Ureter (tissue), 1 donor: ENCODE measurements at places on chromosomes 11 and 22. TPM values are rescaled to one million over a fixed set of nuclear protein-coding genes. Genes with fewer than 3 reads are reported as not detected.

The SOX6 gene
- total RNA-seq, result 6.4 TPM

The UBQLN3 gene
- total RNA-seq, result 0.70 TPM

The KCNJ1 gene
- not detected for total RNA-seq

DNA sequence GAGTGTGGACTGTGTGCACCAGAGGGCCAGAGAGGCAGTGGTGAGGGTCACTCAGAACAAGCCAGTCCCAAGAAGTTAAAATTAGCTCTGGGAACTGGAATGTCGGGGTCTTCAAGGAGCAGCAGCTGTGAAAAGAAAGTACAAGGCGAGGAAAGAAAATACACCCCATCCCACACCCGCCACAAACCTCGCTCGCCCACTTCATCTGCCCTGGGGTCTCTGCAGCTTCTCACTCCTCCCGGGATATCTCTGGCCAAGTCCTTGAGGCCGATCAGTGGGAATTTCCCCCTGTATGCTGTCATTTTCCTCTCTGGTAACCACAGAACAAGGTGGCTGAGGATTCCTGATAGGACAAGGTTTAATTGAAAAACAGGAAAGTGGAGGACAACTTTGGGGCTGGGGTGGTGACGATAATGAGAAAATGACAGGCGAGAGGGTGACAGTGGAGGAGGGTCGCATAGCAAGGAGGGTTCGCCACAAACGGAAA lies 36.3 kb upstream of the TIMP3 start:
- DNase-seq, result no peak

- DNase-seq, result no peak
Observed at GRCh38 chr22:27842201-27842600, 40.6 kb upstream of the MN1 start.

GRCh38 chr11:73423506-73423905 lies 47.3 kb downstream of the RELT start:
- no peak for DNase-seq

- no peak for DNase-seq
Observed at GRCh38 chr11:117143390-117143789, 697 bp upstream of the PAFAH1B2 start.

DNA sequence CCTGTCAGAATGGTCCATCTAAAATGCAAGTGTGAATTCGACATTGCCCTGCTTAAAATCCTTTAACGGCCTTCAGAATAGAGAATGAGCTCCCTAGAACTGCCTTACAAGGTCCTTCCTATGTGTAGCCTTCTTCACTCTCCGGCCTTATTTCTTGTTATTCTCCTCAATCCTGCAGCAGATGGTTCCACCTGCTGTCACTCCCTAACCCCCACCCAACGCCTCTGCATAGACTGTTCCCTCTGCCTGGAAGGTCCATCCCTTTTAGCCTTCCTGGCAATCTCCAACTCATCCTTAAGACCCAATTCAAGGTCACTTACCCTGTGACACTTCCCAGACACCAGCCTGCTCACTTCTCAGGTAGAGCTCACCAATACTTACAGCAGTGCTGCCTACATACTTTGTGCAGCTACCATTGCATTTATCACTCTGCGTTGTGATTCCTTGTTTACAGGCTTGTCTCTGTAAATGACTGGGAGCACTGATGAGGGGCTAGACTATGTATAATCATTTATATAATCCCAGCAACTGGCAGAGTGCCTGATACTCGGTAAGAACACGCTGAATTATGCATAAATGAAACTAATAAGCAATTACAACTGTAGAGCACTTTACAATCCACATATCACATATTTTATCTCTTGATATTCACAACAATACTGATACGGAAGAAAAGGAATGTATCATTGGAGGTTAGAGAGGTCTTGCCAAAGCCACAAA lies 58.9 kb downstream of the CLPB start:
- DNase-seq, result no peak
